ENCODE measurements at places on chromosomes 2 and 18. TPM values are rescaled to one million over a fixed set of nuclear protein-coding genes. Genes with fewer than 3 reads are reported as not detected.
A peak's percentile ranks its signal among the peaks of the same experiment; 100 is the strongest.

DNA sequence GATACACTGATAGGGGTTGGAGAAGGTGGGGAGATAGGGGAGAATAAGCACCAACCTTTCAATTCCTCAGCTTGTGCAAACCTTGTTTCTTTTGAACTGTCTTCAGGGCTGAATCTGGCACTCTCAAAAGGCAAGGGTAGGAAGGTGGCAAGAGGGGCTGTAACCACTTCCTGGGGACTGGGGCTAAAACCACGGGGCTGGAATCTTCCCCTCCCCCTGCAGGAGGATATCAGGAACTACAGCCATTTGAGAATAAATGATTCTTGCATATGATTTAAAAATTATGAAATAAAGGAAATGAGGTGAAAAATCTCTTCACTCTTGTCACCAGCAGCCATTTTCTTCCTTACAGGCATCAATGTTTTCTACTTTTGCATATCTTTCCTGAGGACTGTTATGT lies 50.8 kb downstream of the ATOH8 start:
- no peak overlapping the region for H3K27ac ChIP-seq
- DNase-seq = peak; percentile 38
- no peaks in the 10 kb centered on the region for H3K36me3 ChIP-seq
- peaks cover 11% of the 10 kb centered on the region for H3K4me1 ChIP-seq

- H3K27ac ChIP-seq = no peak overlapping the region
- H3K36me3 ChIP-seq = no peaks in the 10 kb centered on the region
- no peak overlapping the region for H3K4me3 ChIP-seq
- peaks cover 16% of the 10 kb centered on the region for H3K4me1 ChIP-seq
- DNase-seq = no peak
- H3K27me3 ChIP-seq = no peaks in the 10 kb centered on the region
Measured at GRCh38 chr2:37367984-37368383, 23.6 kb downstream of the QPCT start.

FBLN7 gene
- 2.2 TPM for total RNA-seq

NXPH2 gene
- not detected for total RNA-seq

- no peaks in the 10 kb centered on the region for H3K4me1 ChIP-seq
- no peak for DNase-seq
- H3K36me3 ChIP-seq = no peaks in the 10 kb centered on the region
- H3K27me3 ChIP-seq = no peaks in the 10 kb centered on the region
- no peak overlapping the region for H3K4me3 ChIP-seq
Measured at GRCh38 chr2:185145316-185146121, 547.2 kb downstream of the ZNF804A start.

GRCh38 chr2:45681675-45682074 lies 30.2 kb downstream of the PRKCE start:
- no peak overlapping the region for H3K4me3 ChIP-seq
- H3K36me3 ChIP-seq = no peaks in the 10 kb centered on the region
- DNase-seq = peak; percentile 92
- peak overlapping the region; percentile 55 for H3K27ac ChIP-seq
- H3K4me1 ChIP-seq = peaks cover 23% of the 10 kb centered on the region
- H3K27me3 ChIP-seq = no peaks in the 10 kb centered on the region

ABCG8 gene
- not detected for total RNA-seq

GRCh38 chr2:126431136-126431535 lies 224.8 kb upstream of the GYPC start:
- H3K36me3 ChIP-seq = no peaks in the 10 kb centered on the region
- no peak overlapping the region for H3K27ac ChIP-seq
- H3K4me3 ChIP-seq = no peak overlapping the region
- DNase-seq = no peak

DUSP11 gene
- total RNA-seq = 30.4 TPM

DNA sequence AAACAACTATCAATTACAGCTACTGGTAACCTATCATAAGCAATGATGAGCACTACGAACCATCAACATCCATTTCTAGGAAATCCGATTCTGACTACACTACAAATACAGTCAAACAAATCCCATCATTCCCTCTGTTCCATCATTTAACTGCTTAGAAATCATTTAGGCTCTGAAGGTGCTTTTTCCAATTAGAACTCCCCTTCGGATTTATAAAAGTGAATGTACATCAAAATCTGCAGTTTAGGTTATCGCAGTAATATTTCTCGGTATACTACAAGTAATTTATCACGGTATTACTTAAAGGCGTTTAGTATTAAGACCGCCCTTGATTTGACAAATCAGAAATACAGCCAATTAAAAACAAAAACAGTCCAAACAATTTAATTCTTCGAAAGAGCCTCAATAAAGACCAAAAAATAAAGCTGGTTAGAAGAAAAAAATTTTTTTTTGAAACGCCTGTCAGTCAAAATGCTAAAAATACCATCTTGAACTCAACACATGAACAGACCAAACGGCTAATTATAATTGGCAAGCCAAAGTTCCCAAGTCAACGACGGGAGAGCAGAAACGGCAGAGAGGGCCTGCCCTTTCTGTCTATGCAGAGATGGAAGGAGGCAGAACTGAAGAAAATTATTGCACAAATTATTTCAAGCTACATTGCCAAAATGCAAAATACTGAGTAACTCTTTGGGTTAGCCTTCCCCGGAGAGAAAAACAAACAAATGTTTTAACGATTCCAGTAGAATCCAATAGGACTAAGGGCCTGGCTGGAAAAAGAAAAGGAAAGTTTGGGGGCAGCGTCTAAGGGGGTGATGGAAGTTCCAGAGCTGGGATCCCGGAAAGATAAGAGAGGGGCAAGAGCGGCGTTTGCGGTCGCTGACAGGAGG lies 1.2 kb downstream of the VPS54 start:
- peak overlapping the region; percentile 91 for H3K4me3 ChIP-seq
- peaks cover 23% of the 10 kb centered on the region for H3K4me1 ChIP-seq
- peak overlapping the region; percentile 21 for H3K27ac ChIP-seq

SERPINB2 gene
- total RNA-seq = 9.9 TPM

DNA sequence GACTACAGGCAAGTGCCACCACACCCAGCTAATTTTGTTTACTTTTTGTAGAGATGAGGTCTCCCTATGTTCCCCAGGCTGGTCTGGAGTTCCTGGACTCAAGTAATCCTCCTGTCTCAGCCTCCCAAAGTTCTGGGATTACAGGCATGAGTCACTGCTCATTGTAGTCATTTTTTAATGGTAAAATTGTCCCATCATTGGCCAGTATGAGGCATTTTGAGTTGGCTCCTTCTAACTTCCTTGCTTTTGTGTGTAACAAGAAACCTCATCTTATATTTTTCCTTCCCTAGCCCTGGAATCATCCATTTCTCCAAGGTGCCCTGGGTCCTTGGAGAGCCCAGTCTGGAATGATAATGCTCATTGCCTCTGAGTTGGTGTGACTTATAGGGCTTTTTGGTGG lies 148.5 kb downstream of the INHBB start:
- H3K27ac ChIP-seq = no peak overlapping the region
- peak; percentile 57 for DNase-seq
- H3K27me3 ChIP-seq = no peaks in the 10 kb centered on the region

ZNF385B gene
- 0.81 TPM for total RNA-seq

ST6GAL2 gene
- 11.4 TPM for total RNA-seq

NMUR1 gene
- not detected for total RNA-seq

DNA sequence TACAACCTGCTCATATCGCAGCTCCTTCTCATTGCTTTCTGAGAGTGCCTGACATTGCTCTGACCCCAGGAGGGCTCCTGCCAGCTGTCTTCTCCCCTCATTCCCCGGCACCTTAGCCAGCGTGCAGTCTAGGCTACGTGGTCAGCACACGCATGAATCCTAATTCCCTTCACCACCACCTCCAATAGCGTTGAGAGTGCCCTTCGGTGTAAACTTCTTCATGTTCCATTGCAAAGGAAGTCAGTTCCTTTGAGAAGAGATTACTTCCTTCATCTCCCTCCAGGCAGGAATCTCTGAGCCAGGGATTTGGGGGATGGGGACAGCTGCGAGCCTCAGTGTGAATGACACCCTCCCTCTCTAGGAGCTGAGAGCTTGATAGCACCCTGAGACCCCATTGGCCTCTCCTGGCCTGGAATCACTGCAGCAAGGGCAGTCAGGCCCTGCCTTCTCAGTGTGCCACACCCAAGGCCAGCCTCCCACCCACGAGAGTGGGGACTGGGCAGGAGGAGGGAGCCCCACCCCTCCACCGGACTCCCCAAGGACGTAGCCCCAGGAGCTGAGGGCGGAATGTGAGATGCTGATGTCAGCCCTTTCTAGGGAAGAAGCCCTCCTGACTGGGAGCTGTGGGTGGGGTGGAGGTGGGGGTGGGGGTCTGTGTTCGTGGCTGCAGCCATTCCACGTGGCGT lies 53.4 kb downstream of the SLC66A2 start:
- no peak for DNase-seq
- no peaks in the 10 kb centered on the region for H3K36me3 ChIP-seq
- H3K27ac ChIP-seq = no peak overlapping the region
- no peaks in the 10 kb centered on the region for H3K4me1 ChIP-seq

MC2R gene
- total RNA-seq = not detected

- DNase-seq = no peak
- H3K4me3 ChIP-seq = no peak overlapping the region
- H3K27me3 ChIP-seq = no peaks in the 10 kb centered on the region
- no peak overlapping the region for H3K27ac ChIP-seq
Measured at GRCh38 chr2:233945146-233945545, 28.0 kb downstream of the TRPM8 start.

- peaks cover 31% of the 10 kb centered on the region for H3K4me1 ChIP-seq
- peak; percentile 93 for DNase-seq
- H3K27me3 ChIP-seq = no peaks in the 10 kb centered on the region
- peak overlapping the region; percentile 51 for H3K4me3 ChIP-seq
Measured at GRCh38 chr2:137975280-137976271, 11.3 kb downstream of the HNMT start.

GAREM2 gene
- total RNA-seq = 1.4 TPM

DNA sequence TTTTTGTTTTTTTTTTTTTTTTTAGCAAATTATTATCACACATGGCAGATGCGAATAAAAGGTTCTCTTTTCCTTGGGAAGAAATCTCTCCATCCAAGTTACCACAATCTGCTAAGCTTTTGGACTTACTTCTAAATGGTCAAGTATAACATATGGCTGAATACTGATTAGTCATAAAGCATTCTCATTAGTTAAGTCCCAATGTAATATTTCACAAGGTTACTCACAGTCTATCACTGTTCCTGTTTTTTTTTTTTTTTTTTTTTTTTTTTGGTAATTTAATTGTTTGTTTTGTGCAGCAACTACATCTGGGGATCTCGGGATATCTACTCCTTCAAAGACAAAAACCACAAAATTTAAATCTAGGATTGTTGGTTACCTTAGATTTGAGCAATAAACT lies 771.7 kb downstream of the CPS1 start:
- no peak overlapping the region for H3K27ac ChIP-seq
- H3K36me3 ChIP-seq = no peaks in the 10 kb centered on the region
- DNase-seq = no peak
- no peaks in the 10 kb centered on the region for H3K4me1 ChIP-seq
- H3K27me3 ChIP-seq = no peaks in the 10 kb centered on the region
- no peak overlapping the region for H3K4me3 ChIP-seq

- no peak for DNase-seq
- H3K4me3 ChIP-seq = no peak overlapping the region
- H3K27me3 ChIP-seq = no peaks in the 10 kb centered on the region
- no peaks in the 10 kb centered on the region for H3K4me1 ChIP-seq
Measured at GRCh38 chr2:185466915-185467314, 271.7 kb upstream of the FSIP2 start.

- H3K4me3 ChIP-seq = no peak overlapping the region
- no peaks in the 10 kb centered on the region for H3K36me3 ChIP-seq
- H3K4me1 ChIP-seq = peaks cover 10% of the 10 kb centered on the region
- H3K27me3 ChIP-seq = no peaks in the 10 kb centered on the region
- H3K27ac ChIP-seq = no peak overlapping the region
Measured at GRCh38 chr2:40106061-40106460, 327.0 kb upstream of the THUMPD2 start.
